ENCODE measurements at places on chromosomes 1 and 21.

DNA sequence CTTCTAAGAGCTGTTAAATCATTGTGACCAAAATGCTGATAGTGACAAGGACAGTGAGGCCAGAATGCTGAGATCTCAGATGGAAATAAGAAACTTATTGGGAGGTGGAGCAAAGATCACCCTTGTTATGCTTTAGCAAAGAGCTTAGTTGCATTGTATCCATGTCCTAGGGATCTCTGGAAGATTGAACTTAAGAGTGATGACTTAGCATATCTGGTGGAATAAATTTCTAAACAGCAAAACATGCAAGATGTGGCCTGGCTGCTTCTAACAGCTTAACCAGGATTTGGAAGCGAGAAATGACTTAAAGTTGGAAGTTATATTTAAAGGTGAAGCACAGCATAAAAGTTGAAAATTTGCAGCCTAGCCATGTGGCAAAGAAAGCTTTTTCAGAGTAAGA, 7.7 kb downstream of the NTMT2 start:
- DNase-seq, result no peak

DNA sequence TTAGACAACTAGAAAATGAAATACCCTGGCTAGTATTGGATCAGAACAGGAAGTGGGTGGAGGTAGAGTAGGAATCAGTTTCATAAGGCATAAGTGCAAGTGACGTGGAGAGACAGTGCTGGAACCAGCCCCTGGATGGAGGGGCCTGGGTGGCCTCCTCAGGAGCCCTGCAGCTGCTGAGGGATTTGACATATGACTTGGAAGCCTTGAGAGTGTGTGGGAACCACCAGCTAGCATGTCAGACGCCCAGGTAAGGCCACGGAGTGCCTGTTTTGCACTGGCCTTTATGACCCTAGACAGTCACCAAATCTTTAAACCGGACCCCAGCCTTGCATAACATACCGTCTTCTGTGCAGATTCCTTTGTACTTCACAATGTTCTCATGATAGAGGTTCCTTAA, 94.4 kb downstream of the RAVER2 start:
- no peak for DNase-seq

DNA sequence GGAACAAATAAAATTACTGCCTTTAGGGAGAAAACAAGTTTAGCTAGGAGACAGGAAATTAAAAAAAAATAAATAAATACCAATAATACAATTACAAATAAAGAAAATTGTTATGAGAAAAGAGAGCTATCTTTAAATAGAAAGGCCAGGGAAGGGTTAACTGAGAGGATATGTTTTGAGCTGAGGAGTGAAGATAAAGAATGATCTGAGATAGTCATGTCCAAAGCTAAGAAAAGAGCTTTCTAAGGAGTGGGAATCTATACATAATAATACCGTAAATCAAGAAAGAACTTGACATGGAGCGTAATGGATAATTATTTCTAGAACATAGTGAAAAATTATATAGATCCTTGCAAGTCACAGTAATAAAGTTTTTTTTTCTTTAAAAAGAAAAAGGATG, 176.5 kb downstream of the NCAM2 start:
- DNase-seq, result no peak

DNA sequence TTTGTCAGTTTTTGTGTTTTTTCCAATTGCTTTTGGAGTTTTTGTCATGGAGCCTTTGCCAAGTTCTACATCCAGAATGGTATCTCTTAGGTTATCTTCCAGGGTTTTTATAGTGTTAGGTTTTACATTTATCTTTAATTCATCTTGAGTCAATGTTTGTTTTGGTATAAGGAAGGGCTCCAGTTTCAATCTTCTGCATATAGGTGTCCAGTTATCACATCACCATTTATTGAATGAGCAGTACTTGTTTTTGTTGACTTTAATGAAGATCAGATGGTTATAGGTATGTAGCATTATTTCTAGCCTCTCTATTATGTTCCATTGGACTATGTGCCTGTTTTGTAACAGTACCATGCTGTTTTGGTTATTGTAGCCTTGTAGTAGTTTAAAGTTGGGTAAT, 1233.1 kb downstream of the PLA2G4A start:
- DNase-seq, result no peak

- no peak for DNase-seq
These were observed 239.1 kb downstream of the RERE start for GRCh38 chr1:8578132-8578877.

DNA sequence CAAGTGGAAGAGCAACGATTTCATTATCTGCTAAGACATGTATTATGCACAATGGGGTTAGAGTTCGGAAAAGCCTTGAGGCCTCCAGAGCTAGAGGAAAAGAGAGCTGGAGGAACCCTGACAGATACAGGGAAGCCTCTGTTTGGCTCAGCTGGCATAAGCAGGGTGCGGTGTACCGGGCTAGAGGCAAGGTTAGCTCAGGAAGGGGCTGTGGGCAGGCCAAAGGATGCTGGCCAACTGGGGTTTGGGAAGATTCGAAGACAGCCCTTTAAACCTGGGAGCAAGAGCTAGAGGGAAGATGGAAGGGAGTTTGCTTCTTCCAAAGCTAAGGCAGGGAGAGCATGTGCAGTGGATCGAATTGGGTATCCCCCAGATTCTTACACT, 107.6 kb upstream of the TLR5 start:
- DNase-seq, result no peak

GRCh38 chr1:9293533-9294404, 1.1 kb downstream of the SPSB1 start:
- peak; percentile 52 for DNase-seq

- no peak for DNase-seq
These were observed 40.0 kb upstream of the DHCR24 start for GRCh38 chr1:54926970-54927369.

DNA sequence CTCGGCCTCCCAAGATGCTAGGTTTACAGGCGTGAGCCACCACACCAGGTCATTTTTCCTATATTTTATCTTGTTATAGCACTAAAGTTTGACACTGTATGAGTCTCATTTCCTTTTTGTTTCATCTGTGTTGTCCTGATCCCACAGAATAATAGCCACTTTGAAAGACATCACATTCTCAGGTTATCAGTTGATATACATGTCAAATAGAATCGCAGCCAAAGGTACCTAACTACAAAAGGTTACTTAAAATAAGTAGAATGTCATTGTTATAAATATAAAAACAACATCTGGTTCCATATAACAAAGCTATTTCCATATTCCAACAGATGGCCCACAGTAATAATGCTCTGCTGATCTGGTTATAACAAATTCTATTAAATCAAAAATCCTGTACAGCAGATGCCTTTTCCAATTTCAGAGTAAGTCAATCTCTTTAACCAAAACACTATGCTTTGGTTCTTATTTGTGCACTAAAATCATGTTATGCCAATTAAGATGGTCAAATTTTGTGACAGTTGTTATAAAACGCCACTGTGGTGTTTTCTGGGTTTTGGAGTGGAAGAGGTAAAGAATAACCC, 6.0 kb downstream of the FOXJ3 start:
- no peak for DNase-seq

DNA sequence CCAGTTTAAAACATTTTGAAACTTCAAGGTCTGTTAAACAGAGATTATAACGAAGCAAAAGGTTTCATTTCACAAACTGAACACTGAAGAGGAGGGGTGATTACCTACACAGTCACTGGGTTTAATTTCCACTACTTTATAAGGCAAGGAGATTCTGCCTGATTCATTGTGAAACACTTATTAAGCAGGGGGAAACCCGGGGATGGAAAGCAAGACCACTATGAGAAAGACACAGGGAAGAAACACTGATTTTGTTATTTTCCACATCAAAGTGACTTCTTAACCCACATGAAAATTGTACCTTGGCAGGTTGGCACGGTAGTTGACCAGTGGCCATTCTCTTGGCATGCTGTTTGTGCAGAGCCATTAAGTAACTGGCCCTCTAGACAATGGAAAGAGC, 8.1 kb upstream of the F5 start:
- DNase-seq, result no peak

- DNase-seq, result no peak
These were observed 10.6 kb downstream of the CFAP126 start for GRCh38 chr1:161357073-161357472.

DNA sequence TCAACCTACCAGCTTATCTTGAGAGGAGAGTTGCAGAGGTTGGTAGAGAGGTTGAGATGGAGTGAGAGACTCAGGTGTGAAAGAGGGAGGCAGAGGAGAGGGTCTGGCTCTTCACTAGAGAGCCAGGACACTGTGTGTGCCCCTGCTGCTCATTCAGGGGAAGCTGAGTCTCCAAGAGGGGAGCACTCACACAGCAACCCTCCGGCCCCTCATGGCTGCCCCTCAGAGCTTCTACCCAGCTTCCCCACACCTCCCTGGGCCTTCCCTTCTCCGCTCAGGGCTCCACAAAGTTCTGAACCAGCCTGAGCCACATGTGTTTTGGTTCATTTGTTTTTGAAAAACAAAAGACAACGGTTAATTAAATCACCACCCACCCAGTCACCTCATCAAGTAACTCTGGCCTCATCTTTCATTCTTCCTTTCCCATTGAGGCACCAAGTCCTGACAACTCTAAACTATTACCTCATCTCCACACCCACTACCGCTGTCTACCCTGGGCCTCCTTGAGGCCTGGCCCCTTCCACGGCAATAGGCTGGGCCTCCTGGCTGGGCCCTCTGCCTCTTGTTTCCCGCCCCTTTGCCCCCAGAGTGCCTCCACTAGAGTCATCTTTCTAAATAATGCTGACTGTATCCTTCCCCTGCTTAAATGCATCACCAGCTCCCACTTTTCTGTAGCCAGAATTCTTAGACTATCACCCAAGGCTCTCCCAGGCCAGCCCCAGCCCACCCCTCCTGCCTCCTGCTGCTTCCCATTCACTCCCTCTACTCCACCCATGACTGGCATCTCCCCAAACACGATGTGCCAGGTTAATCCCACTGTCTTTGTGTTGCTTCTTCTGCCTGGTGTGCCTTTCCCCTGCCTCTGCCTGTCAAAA, 33.0 kb downstream of the TNNT2 start:
- no peak for DNase-seq

DNA sequence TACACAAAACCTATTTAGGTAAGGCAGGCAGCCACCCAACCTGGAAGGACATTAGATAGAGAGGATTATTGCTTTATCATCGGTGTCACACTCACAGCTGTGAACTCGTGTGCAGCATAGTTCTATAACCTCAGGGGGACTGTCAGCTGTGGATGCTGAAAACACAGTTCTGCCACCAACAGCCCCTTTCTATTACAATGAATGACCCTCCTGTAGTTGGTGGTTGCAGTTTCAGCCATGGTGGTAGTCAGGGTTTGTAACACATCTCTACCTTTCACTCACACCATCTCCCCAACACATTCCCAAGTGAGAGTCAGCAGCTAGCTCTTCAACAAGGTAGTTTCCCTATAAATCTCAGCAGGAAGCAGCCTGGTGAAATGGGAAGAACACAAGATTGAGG, 136.8 kb downstream of the ZC3H11B start:
- DNase-seq, result no peak

- DNase-seq, result no peak
These were observed 542 bp upstream of the XPR1 start for GRCh38 chr1:180631194-180631765.

DNA sequence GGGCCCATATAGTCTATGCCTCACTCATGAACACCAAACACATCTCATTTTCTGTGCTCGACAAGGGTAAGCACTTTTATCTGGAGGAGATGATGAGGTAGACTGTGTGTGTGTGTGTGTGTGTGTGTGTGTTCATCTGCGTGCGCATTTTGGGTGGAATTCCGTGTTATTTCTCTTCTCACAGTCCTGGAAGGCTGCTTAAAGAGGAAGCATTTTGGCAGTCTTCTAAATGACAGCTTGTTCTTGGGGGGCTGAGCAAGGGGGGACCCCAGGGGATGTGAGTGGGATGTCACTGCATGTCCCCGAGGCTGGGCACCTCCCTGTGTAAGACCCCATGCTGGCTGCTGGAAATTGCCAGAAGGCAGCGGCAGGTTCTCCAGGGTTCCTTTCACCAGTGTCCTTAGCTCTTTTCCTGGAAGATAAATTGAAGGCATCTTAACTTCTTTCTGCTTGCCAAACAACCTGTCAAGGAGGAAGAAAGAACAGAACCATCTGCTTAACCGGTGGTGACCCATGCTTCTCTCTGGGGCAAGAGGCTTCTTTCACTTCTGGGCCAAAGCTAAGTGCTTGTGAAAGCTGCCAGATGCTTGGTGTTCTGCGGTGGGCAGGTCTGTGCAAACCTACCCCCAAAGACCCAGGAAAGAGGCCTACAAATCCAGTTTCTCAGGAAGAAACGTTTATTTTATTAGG, 9.9 kb upstream of the RD3 start:
- DNase-seq, result no peak

Data from AG20443 (cell line).